ENCODE measurements at places on chromosomes 1 and 21.
A peak's percentile ranks its signal among the peaks of the same experiment; 100 is the strongest.

DNA sequence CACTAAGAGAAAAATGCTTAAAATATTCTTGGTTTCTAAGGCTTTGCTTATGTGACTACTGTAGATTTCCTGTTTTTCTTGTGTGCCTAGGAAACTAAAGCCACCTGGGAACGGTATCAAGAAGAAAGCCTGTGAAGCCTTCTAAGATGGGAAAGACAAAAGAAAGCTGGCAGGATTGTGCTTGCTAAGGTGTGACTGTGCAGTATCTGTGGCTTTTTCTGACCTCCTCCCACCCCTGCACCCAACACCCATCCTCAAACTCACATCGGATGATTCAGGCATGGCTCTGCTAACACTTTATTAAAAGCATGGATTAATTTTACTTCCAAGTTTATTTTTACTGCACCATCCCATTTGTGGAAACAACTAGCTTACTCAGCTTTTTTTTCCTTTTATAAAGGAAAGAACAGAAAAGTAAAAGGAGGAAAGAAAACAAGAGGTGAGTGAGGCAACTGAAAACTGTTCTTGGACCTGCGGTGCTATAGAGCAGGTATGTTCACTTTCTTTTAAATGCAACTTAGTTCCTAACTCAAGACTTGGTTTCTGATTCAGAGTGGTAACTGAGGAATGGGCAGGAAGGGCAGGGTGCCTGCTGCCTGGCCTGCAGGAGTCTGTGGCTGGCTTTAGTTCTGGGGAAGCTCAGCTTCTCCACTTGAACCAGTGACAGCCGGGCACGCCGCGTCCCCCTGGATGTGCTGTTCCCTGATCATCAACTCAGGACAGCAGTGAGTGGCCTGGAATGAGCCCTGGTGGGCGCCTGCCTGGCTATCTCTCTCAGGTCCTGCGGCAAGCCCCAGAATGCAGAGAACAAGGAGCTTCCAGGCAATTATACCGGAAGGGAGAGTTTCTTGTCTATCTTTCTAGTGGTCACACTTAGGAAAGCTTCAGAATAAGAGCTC lies at the start of gene GBP6:
Gene GBP6 (plus strand): TSS at position 422 of the 899 bp plus-strand sequence. CDS start 4,493 bp downstream, outside the sequence.
- DNase-seq: no peak

DNA sequence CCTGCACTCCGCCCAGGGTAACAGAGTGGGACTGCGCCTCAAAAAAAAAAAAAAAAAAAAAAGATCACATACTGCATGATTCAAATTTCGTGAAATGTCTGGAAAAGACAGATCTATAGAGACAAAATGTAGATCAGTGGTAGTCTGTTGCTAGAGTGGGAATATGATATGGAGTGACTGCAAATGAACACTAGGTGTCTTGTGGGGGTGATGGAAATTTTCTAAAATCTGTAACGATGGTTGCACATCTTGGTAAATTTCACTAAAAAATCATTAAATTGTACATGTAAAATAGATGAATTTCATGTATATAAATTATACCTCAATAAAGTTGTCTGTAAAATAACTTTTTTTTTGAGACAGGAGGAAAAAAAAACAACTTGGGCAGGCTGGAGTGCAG lies 5.5 kb downstream of the AIDA start:
- DNase-seq: no peak

DNA sequence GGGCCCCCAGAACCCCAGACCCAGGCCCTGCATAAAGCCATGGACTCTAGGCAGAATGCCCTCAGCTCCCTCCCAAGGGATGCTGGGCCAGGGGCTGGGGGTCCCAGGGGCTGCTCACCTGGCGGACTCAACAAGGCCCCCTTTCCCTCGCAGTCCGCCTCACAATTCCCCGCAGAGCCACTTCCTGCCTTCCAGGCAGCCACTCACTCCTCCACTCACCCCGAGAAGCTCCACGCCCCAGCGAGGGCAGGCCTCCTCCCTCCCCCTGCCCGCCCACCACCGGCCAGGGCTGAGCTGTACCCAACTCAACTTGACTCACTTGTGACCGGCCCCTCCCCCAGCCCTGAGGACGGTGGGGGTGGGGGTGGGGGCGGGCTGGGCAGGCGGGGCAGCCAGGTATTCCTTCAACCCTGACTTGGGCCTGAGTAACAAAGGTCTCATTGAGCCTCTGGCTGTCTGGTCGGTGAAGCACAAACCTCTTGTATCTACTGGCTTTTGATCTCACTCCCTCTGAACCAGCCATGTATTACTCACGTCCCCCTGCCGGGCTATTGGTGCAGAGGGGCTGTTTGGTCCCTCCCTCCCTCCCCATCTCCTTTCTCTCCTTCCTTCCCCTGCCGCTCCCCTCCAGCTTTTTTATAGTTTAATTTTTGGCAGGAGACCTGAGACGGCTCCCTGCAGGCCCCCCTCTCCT lies 5.9 kb downstream of the BLACAT1 start:
- DNase-seq: peak; percentile 68

DNA sequence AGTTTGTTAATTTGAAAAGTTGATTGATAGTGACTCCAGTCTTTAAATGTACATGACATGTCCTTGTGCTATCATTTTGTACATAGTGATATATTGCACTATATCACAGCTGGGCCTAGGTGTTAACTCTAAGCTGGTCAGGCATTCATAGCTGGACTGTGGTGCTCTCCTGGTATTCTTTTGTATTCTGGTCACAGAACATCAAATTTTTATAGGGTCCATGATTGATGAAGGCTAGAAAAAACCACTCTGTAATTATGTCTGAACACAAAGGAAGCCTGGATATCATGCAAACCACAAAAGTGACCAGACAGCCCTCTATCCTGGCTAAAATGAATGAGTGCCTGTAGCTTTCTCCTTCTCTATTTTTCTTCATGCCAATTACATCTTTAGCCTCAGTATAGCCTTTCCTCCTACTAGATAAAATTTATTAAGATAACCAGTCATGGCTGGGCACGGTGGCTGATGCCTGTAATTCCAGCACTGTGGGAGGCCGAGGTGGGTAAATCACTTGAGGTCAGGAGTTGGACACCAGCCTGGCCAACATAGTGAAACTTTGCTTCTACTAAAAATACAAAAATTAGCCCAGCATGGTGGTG lies 134.9 kb upstream of the B3GALT2 start:
- no peak for DNase-seq

GRCh38 chr1:236395947-236396664 lies 2.0 kb downstream of the EDARADD start:
- DNase-seq: peak; percentile 59

DNA sequence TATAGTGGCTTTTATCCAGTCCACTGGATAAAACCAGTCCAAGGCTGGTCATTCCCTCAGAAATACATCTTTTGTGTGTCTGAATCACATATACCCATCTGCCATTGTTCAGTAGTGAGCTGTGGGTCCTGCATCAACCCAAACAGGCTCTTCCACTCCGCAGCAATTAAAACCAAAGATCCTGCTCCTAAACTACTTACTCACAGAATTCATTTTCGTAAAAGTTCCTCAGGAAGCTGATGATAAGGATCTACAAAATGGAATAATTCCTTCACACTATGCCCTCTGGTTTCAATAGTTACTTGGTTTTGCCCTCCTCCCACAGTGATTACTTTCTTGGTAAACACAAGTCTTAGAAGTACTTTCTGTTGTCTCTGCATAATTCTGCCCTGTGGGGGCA lies 5.1 kb upstream of the MFSD2A start:
- DNase-seq: no peak

DNA sequence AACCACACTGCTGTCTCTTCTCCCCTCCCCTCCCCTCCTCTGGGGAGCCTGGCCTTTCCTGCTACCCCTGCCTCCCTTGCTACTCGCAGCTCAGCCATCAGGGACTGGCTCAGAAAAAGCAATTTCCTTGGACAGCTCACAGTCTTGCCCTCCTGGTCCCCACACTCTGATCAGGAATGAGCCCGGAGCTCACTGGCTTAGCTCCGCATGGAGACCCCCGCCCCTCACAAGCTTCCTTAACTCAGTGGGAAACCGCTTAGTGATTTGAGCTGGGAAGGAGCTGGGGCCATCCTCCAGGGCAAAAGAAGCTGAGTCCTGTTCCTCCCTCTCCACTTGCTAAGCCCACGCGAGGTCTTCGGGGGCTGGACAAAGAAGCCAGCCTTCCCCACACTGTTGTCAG lies 70.3 kb upstream of the ACTL8 start:
- DNase-seq: no peak

DNA sequence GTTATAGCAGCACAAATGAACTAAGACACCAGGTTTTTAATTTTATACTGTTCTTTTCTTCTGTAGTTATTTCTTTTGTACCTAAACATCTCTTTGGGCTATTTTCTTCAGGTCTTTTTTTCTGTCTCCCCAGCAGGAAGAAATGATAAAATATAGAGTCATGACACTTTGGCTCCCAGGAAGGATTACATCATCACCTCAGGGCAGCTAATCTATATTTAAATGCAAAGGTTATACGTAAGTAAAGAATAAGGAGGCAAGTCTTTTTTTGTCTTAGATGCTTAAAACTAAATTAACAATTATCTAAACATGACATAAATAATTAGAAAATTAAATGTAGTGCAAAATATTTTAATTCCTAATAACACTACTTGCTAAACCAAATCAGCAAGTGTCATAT lies 57.0 kb downstream of the WARS2 start:
- DNase-seq: no peak

GRCh38 chr21:33537212-33537611 lies 4.7 kb downstream of the GART start:
- DNase-seq: no peak
